ENCODE measurements at places on chromosomes 7 and 10.

DNA sequence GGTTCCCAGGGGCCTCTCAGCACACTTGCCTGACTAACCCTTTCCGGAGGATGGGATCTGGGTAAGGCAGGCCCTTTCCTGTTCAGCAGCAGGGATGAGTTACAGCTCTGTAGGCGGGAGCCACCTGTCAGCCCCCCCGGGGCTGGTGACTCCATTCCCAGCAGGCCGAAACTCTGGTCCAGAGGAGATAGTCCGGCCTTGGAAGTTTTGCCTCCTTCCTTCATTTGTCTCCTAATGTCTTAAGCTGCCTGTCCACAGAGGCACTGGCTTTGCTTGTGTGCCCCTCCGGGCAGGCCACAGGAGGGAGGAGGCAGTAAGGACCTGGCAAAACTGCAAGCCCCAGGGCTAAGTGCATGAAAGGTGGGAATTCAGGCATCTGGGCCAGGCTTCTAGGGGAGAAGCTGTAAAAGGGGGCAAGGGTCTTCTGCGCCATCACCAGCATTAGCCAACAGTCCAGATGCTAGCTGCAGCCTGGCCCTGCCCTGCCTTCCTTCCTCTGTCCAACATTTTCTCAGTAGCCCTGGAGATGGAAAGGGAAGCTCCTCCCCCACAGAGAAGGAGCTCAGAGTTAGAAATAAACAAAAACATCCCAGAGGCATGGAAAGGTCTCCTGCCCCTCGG lies 1.2 kb downstream of the ADIRF start:
- no peak for DNase-seq

GRCh38 chr10:61673360-61673759 lies 10.6 kb downstream of the CABCOCO1 start:
- no peak for DNase-seq

GRCh38 chr10:16360001-16360400 lies 76.8 kb upstream of the PTER start:
- DNase-seq = no peak

GRCh38 chr7:129454249-129454551 lies 20.0 kb downstream of the STRIP2 start:
- no peak for DNase-seq

- DNase-seq = no peak
Observed at GRCh38 chr7:26284477-26284876, 7.2 kb upstream of the SNX10 start.

DNA sequence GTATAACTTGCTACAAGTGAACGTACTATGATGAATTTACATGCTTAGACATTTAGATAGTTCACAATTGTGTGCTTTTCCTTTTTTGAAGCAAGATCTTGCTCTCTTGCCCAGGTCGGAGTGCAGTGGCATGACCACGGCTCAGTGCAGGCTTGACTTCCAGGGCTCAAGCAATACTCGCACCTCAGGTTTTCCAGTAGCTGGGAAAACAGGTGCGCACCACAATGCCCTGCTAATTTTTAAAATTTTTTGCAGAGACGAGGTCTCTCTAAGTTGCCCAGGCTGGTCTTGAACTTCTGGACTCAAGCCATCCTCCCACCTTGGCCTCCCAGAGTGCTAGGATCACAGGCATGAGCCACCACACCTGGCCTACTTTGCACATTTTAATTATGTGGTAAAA lies 1.8 kb downstream of the GPR15LG start:
- DNase-seq = no peak

DNA sequence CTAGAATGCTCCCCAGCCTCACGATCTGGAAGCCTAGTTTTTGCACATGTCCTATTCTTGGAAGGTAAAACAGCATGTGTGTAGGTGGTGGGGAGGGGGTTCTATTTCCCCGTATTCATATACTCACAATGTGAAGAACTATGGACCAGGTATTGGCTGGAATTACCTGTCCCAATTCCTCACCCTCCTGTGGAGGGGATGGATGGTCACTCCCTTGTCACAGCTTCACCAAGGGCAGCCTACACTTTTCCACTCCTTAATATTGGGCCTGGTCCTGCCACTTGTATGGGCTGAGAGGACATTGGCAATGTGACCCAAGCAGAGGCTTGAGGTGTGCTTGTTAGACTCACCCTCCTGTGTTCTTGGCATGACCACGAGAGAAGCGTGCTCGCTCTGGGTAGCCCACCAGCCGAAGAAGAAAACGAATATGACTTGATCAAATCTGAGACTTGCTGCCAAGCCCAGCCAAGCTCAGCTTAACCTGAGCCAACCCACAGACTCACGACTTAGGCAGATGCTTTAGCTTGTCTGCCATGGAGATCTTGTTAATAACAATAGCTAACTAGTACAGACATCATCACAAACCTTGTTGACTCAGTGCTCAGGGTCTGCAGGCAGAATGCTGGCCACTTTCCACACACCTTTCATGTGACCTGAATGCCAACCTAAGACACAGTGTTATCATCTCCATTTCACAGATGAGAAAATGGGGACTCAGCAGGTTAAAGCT lies 17.2 kb downstream of the ZNF488 start:
- DNase-seq = no peak
